ACHN (cell line): ENCODE measurements at places on chromosomes 5 and 9.

DNA sequence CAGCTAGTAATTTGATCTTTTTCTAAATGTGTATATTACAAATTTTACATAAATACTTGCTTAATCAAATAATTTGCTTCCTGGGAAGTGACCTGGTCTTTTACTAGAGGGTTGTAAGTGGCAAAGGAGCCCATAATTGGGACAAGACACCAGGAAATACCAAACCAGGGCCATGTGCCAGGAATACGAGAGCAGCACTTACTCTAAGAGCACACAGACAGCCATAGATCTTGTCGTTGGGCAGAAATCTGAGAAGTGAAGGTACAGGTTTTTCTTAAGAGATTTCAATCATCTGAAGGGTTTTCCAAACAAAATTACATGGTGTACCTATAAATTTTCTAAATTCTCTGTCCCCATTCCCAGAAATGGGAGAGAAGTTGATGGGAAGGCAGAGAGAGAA is 179.3 kb downstream of the HINT1 start:
- no peak for DNase-seq

- no peak for DNase-seq
These were observed 42.7 kb downstream of the PTPN3 start for GRCh38 chr9:109455391-109455790.

- DNase-seq: no peak
These were observed 562.7 kb downstream of the TLE4 start for GRCh38 chr9:80134487-80134886.

- no peak for DNase-seq
These were observed 437.9 kb downstream of the CSNK1G3 start for GRCh38 chr5:123949807-123950340.

- no peak for DNase-seq
These were observed 6.1 kb downstream of the PRDM6 start for GRCh38 chr5:123094919-123095797.
